ENCODE measurements at places on chromosomes 3 and 15.

GRCh38 chr3:13561376-13561775, 12.5 kb downstream of the FBLN2 start:
- no peak for DNase-seq

GRCh38 chr15:62524848-62525247, 359.8 kb upstream of the C2CD4B start:
- peak; percentile 27 for DNase-seq

DNA sequence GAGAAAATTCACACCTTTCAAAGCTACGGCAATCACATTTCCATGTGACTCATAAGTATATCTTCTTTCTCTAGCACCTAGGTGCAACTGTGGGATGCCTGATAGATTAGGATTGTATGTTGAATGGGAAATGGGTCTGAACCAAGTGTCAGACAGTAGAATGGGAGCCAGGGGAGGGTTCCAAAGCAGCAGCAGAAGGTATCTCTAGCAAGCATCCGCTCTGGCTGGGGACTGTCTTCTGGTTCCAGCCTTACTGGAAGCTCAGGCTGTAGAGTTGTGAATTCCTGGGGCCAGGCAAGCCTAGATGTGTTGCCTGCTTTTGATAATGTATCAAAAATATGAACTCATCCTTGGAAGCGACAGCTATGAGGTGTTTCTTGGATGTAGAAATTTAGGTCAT, 2.1 kb upstream of the CHL1 start:
- no peak for DNase-seq

GRCh38 chr3:57158813-57159738, 6.1 kb downstream of the IL17RD start:
- DNase-seq: no peak

DNA sequence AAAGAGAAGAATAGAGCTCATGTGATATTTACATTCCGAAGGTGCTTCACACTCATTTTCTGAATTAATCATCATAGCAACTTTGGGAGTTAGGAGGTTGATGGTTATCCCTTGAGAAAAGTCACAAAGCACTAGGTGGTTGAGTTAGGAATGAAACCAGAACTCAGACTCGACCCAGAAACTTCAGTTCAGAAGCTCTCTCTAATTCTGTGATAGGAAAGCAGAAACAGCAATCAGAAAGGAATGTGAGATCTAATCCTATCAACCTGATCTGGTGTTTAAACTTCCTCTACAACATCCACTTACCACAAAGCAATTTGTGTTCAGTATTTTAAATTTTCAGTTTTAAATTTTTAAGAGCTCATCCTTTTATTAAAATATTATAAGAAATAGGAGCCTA, 211.2 kb downstream of the CNTN3 start:
- DNase-seq: no peak

GRCh38 chr3:193347521-193348501, 30.7 kb downstream of the ATP13A5 start:
- no peak for DNase-seq

All from GM04503 (cell line).